NCI-H1417 treated with DMSO at 0.1 percent for 48 hours (cell line): ENCODE measurements at places on chromosomes 11 and 22.
A peak's percentile ranks its signal among the peaks of the same experiment; 100 is the strongest.

DNA sequence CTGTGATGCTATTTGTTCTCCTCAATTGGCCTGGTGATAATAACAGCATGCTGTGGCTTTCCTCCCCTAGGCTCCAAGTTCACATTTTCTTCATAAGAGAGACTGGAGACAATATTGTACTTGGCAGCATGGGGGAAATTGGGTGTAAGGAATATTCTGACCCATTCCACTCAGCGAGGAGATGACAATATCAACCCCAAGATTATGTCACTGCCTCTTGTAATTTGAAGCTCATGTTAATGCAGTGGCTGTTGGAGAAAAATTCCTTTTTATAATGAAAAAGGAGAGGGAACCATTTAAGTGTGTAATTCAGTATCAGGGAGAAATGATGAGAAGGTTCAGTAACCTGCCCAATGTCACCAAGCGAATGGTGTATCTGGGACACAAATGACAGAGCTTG, 665.8 kb downstream of the NTM start:
- no peak for DNase-seq

GRCh38 chr22:49162841-49163240, 664.8 kb downstream of the BRD1 start:
- DNase-seq = no peak

GRCh38 chr11:129766898-129767604, 48.6 kb upstream of the TMEM45B start:
- DNase-seq = no peak

DNA sequence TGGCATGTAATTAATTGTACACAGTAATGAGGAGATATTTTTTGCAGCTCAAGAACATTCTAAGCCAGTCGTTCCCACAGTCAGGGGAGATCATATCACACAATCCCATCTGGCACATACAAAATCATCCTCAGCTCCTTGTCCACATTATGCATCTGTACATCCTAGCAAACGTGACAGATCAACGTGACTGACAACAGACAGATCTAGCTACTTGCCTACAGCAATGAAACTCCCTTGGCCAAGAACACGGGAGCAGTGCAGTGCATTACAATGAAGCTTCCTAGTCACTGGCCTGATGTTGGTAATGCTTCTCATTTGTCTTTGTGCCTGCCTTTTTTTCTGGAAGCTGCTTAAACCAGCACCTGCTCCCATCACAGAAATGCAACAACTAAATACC, 24.5 kb upstream of the GUCY1A2 start:
- DNase-seq = no peak

- no peak for DNase-seq
Observed at GRCh38 chr11:57787920-57788702, 26.5 kb downstream of the CTNND1 start.

DNA sequence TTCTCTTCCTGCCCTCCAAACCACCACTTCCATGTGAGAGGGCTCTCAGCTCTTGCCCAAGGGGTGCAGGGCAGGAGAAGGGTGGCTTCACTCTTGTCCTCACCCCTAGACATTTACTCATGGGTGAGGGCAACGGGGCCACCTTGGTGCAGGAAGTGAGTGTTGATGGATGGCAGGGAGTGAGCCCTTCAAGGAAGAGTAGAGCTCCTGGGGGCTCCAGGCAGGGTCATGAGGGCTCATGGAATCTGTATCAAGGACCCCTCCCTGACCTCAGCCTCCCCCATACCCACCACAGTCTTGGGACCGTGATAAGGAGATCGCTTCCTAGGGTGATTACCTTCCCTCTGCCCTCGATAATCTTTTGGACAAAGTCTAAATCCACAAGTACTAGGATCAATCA, 37.8 kb downstream of the TSPAN18 start:
- no peak for DNase-seq

- no peak for DNase-seq
Observed at GRCh38 chr11:2459796-2460531, 15.2 kb downstream of the KCNQ1 start.

- DNase-seq = no peak
Observed at GRCh38 chr11:7546324-7546791, 32.6 kb downstream of the PPFIBP2 start.

- no peak for DNase-seq
Observed at GRCh38 chr11:6627762-6628241, 8.6 kb upstream of the TPP1 start.

- no peak for DNase-seq
Observed at GRCh38 chr11:118841469-118842242, 42.0 kb upstream of the CXCR5 start.

GRCh38 chr11:72597721-72598120, 76.5 kb downstream of the PDE2A start:
- DNase-seq = no peak

DNA sequence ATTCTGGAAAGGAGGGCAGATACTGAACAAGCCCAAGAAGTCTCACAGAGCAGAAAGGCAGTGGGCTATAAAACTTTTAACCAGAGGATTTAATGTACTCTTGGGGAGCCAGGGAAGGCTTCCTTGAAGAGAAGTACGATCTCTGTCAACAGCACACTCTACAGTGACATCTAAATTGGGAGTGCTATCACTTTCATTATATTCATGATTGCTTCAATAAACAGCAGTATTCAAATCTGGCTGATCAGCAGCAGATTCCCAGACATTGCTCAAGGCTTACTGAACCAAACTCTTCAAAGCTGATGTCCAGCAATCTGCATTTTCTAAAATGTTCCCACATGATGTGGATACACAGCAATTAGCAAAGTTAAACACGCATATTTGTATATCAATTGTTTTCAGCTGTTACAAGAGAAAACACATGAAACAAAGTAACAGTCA, 44.2 kb downstream of the SYTL2 start:
- no peak for DNase-seq

- DNase-seq = no peak
Observed at GRCh38 chr11:96037405-96037949, 113.6 kb upstream of the MTMR2 start.

- no peak for DNase-seq
Observed at GRCh38 chr11:2361565-2361964, 15.5 kb upstream of the CD81 start.

DNA sequence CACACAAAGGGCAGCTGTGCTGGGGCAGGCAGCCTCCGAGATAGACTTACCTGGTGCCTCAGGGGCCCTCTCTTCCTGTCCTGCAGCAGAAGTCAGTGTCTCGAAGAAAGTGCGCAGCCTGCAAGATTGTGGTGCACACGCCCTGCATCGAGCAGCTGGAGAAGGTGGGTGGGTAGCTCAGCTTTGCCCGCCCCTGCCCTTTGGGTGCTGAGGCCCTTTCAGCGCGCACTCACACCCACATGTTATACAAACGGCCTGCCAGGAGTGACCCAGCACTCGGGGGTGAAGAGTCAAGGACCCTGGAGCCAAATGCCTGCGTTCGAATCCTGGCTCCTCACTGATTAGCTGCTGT, 13.6 kb upstream of the MDK start:
- DNase-seq = no peak

- no peak for DNase-seq
Observed at GRCh38 chr11:87443707-87444106, 406.0 kb downstream of the TMEM135 start.

GRCh38 chr11:88174709-88175568, at the start of gene RAB38:
TSS of gene RAB38 (minus strand) at chr11:88175443. CDS start at chr11:88175384, 59 bp downstream.
- DNase-seq = no peak

- no peak for DNase-seq
Observed at GRCh38 chr11:88344869-88345268, 7.3 kb upstream of the CTSC start.

DNA sequence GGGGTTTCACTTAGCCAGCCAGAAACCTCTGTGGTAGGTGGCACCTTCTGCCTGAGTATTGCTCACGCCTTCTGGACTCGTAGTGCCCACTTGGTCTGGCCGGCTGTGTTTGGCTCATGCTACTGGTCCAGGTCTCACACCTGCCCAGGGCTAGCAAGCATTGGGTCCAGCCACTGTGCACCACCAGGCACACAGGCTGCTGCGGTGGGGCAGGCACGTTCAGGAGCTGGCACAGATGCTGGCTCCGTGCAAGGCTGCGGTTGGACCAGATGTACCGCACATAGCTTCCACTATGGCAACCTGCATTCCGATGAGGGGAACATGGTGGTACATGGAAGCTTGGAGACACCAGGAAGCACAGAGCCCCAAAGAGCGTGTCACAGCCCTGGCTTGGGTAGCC, 34.8 kb upstream of the EXPH5 start:
- no peak for DNase-seq

DNA sequence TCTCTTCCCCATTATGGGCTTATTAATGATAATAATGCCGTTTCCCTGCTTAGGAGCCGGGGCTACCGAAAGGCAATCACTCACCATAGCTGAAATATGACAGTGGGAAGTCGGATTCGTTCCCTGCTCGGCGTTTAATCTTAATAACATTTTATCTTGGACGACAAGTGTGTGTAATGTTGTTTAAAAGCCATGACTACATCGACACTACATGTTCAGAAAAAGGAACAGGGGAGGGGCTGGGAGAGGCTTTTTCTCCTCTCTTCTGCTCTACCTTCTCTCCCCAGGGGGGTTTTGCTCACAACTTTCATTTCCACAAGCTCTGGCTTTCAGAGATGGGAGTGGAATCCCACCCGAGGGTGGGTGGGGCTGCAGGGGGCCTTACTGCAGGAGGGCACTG, 105.5 kb downstream of the DSCAML1 start:
- DNase-seq = peak; percentile 70

DNA sequence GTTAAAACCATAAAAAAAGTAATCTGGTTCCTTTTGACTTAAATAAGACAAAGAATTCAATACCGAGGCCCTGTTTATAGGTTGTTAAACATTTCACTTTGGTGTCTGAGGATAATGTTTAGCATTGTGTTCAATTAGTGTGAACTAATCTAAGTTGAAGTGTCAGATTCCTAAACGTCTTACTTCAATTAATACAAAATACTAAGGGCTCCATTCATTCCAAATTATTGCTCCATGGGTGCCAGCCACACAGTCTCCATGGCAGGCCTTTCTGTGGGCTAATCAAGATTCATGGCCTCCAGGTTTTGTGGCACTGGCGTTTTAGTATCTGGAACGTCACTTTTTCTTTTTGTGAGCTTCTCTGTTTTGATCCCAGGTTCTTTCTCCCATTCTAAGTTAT, 89.4 kb downstream of the TMEM135 start:
- DNase-seq = no peak

DNA sequence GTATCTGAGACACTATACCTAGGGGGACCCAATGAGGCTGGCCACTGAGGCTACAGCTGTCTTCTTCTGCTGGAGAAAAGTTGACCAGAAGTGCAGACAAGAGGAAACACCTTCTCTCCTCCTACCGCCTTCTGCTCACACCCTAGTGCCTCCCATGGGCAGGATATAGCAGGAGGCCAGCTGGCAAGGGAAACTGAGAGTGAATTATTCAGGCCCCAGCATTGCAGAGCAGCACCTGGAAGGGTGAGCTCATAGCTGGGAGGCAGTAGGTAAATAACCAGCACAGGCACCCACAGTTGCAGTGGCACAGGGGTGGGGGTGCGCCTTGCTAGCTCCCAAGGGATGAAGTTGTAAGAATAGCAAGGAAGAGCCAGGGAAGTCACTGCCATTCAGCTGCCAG, 267.4 kb upstream of the NCAM1 start:
- no peak for DNase-seq

- no peak for DNase-seq
Observed at GRCh38 chr11:94786264-94787126, 18.3 kb downstream of the AMOTL1 start.

DNA sequence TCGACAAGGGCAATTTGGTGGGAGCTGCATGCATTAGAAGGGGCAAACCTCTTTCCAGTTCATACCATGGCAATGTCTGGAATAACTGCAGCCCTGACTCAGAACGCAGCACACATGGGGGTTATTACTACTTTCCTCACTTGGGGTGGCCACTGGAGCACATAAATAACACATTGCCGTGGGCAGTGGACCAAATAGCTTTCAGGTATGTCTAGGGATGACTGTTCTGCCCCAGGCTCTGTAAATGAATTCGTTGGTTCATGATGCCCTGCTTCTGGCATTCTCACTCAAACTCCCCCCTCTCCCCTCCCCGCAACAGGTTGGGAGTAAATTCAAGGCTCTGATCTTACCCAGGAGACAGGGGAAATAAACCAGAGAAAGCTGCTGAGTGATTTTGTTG, 238.0 kb upstream of the PLET1 start:
- DNase-seq = no peak

GRCh38 chr11:84857746-84858145, 769.4 kb downstream of the DLG2 start:
- no peak for DNase-seq

DNA sequence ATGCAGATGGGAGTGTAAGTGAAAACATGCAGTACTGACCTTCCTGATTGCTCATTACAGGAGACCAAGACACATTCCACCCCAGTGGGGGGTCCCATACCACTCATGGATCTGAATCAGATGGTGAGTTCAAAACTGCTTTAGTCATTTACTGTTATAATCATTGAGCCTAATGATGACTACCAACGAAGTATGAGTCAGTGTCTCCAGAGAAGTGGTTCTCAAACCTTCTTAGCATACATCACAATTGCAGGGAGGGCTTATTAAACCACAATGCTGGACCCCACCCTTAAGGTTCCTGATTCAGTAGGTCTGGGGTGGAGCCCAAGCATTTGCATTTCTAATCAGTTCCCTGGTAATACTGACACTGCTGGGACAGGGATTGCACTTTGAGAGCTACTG, 75.8 kb downstream of the CD44 start:
- no peak for DNase-seq

- no peak for DNase-seq
Observed at GRCh38 chr11:46386005-46386578, 4.6 kb downstream of the MDK start.

GRCh38 chr11:3169255-3170043, 4.3 kb upstream of the OSBPL5 start:
- DNase-seq = no peak

DNA sequence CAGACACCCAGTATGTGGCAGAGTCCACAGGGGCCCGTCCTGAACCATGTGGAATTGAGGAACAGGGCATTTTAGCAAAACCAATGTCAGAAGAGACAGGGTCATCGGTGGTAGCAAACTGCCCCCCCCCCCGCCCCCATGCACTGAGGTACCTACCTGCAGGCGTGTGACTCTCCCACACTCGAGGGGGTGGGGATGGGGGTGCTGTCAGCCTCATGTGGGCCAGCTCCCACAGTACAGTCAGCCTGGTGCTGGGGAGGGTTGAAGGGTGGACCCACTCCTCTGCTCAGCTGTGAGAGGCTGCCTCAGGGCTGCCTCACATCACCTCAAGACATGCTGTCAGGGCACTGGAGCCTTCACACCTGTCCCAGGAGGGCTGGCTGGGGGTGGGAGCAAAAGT, 10.7 kb upstream of the SUSD2 start:
- no peak for DNase-seq
